Motor neuron (in vitro differentiated cells): ENCODE measurements at places on chromosomes 6 and 20.

DNA sequence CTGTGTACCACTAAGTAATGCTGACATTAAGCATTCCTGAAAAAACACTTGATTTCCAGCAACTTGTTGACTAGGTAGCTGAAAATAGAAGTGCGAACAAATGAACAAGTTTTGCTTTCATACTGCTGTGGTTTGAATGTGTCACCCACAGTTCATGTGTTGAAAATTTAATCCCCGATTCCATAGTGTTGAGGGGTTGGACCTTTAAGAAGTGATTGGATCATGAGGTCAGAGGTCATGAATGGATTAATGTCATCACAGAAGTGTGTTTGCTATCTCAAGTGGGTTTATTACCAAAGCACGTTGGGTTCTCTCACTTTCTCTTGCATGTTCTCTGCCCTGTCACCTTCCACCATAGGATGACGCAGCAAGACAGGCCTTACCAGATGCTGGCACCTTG, 568.5 kb downstream of the UTRN start:
- ATAC-seq, result no peak

DNA sequence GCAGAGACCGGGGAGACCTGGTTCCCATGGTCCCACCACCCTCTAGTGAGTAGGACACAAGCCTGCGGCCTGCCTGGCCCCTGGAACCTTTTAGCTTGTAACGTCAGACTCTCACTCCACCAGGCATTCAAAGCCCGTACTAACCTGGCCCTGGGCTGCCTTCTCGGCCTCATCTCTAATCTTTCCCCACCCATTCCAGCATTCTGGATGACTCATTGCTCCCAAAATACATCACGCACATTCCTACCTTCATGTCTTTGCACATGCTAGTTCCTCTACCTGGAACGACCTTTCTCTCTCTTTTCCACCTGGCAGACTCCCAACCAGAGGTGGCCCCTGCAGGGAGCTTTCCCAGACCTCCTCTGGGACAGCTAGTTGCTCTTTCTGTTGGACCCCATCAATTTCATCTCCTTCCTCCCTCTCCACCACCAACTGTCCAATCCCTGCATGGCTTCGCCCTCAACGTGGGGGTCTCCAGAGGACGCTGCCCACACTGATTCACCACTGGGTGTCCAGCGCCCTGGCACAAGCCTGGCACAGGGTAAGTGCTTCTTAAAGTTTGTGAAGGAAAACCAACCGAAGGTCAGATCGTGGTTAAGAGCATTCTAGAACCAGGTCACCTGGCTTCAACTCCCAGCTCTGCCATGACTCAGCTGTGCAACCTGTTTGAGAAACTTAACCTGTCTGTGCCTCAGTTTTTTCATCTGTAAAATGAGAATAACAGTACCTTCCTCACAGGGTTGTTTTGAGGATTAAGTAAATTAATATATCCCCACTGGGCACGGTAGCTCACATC, 35.2 kb downstream of the JPH2 start:
- no peak for ATAC-seq

GRCh38 chr6:88614316-88614877, 349.0 kb downstream of the RNGTT start:
- ATAC-seq, result no peak

DNA sequence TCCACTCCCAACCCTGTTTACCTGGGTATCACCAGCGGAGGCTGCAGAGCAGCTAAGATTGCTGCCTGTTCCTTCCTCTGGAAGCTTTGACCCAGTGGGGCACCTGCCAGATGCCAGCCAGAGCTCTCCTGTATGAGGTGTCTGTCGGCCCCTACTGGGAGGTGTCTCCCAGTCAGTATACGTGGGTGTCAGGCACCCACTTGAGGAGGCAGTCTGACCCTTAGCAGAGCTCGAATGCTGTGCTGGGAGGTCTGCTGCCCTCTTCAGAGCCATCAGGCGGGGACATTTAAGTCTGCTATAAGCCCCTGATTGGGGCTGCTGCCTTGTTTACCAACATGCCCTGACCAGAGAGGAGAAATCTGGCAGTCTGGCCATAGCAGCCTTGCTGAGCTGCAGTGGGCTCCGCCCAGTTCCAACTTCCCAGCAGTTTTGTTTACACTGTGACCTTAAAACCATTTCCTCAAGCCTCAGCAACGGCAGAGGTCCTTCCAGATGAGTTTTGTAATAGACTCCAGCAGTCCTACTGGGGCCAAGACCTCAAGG, 2.8 kb downstream of the RAET1E start:
- no peak for ATAC-seq

GRCh38 chr20:34538671-34539123, 19.8 kb upstream of the MAP1LC3A start:
- ATAC-seq, result no peak

- ATAC-seq, result peak; percentile 70
These were observed 323.8 kb upstream of the JARID2 start for GRCh38 chr6:14921878-14922671.

DNA sequence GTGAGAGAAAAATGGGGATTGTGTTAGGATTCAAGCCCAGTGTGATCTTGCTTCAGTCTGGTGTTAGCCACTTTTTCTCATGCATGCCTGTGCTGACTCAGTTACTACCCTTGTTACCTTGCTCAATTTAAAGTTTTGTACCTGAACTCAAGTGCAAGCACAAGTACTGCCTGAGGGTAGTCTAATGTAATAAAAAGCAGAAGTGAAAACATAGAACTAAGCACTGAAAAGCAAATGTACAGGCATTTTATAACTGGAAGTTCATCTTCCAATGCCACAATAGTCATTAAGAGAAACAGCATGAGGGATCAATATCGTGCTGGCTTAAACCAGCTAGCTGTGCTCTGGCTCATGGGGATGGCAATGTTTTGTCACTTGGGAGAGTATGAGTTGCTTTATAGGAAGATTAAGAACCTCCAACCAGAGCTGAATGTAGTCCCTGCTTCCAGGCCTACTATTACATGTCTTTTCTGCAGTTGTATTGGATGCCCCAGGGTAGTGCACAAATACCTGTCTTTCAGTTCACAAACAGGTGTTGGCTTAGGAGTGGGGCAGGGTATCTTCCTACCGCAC, 48.7 kb downstream of the SLC35F1 start:
- peak; percentile 35 for ATAC-seq

DNA sequence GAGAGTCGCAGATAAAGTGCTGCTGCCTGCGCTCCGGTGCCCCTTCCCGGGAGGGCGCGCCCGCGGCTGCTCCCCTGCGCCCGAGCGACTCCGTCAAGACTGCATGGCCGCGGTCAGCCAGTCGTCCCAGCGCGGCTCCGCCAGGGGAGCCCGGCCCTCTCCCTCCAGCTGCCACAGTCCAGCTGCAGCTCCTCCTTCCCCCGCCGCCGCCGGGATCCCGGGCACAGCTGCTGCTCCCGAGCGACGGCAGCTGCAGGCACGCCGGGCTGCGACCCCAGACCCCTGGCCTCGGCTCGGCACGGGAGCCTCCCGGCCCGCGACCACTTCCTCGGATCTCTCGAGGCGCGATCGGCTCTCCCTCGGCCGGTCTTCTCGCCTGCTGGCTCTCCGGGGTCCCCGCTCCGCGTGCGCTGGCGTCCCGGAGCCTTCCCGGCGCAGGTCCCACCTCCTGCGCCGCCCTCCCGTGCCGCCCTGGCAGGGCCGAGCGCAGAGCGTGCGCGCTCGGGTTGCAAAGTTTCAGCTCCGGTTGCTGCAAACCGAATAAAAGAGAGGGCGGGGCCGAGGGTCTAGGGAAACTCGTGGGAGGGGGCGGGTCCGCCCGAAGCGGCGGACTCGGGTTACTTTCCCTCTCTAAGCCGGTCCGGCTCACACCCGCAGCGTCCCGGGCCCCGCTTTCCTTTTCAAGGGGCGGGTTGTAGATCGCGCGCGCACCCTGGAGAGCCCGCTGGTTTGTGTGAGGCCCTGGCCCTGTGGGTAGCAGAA, at the start of gene CNKSR3:
TSS of gene CNKSR3 (minus strand) at position 542 of the 762 bp plus-strand sequence. CDS start 571 bp downstream, outside the sequence.
- ATAC-seq, result peak; percentile 77

- no peak for ATAC-seq
These were observed 19.3 kb upstream of the RNF146 start for GRCh38 chr6:127247114-127248096.

GRCh38 chr20:49340161-49340966, 62.5 kb upstream of the ZNFX1 start:
- no peak for ATAC-seq

DNA sequence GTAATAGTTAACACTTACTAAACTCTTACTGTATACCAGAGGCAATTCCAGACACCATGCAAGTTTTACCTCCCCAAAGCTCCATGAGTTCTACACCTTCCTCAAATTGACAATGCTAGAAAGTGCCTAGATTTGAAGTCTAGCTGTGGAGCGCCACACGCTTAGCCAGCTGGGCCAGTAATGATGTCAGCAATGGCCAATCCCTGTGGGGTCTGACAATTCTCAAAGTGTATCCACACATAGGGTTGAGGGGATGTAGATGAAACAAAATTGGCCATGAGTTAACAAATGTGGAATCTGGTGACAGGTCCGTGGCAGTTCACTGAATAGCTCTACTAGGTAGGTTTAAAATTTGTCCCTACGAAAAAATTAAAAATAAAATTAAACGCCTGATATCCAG, 1.3 kb downstream of the ZNF343 start:
- no peak for ATAC-seq
